ENCODE measurements at places on chromosomes 12 and 14. TPM values are rescaled to one million over a fixed set of nuclear protein-coding genes. Genes with fewer than 3 reads are reported as not detected.
A peak's percentile ranks its signal among the peaks of the same experiment; 100 is the strongest.

MCRS1 gene
- 92.5 TPM for total RNA-seq

NANOG gene
- 229 TPM for total RNA-seq

GRCh38 chr12:54216797-54217661 is 28.2 kb upstream of the SMUG1 start:
- peaks cover 33% of the 10 kb centered on the region for H3K27me3 ChIP-seq
- H3K4me1 ChIP-seq: peaks cover 14% of the 10 kb centered on the region
- no peaks in the 10 kb centered on the region for H3K36me3 ChIP-seq
- no peak overlapping the region for H3K27ac ChIP-seq
- H3K4me3 ChIP-seq: peak overlapping the region; percentile 16

GRCh38 chr14:37254411-37254947 is 56.7 kb downstream of the MIPOL1 start:
- H3K36me3 ChIP-seq: no peaks in the 10 kb centered on the region
- no peak overlapping the region for H3K27ac ChIP-seq
- H3K4me1 ChIP-seq: no peaks in the 10 kb centered on the region
- H3K4me3 ChIP-seq: no peak overlapping the region
- DNase-seq: no peak
- no peaks in the 10 kb centered on the region for H3K27me3 ChIP-seq

DNA sequence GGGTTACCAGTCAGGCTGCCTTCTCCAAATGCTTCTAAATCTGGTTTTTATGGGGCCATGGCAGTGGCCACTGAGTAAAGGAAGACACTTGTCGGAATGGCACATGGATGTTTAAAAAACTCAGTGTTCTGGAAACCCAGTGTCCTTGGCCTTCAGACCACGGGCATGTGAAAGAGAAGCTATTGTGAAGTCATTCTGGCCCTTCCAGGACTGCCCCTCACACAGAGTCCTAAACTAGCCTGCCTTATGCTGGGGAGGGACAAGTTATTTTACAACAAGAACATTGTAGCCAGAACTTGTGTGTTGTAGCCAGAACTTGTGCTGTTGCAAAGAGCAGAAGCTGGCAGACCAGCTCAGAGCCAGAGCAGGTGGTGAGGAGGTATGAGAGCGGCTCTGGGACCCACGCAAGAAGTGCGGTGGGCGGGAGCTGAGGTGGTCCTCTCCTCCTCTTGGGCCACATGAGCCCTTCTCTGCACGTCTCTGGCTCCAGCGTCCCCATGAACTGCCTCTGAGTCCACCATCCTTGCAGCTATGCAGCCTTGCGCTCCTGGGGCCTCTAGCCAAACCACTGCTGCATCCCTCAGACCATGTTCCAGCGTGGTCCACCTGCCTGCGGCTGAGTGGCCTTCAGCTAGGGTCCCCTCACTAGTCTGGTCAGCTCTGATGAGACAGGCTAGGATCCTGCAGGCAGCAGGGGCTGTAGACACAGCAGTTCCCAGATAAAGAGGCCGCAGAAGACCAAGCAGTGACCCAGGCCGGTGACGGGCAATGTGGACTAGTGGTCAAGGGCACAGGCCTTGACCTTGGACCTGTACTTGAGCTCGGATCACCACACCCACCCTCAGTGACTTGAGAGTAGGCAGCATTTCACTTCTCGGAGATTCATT is 32.5 kb downstream of the MMAB start:
- H3K36me3 ChIP-seq: no peaks in the 10 kb centered on the region
- H3K4me3 ChIP-seq: no peak overlapping the region
- DNase-seq: no peak
- no peaks in the 10 kb centered on the region for H3K27me3 ChIP-seq
- no peaks in the 10 kb centered on the region for H3K4me1 ChIP-seq

RNFT2 gene
- total RNA-seq: 33.1 TPM

GRCh38 chr12:6461401-6462233 is 8.9 kb downstream of the VAMP1 start:
- no peaks in the 10 kb centered on the region for H3K4me1 ChIP-seq
- peaks cover 5% of the 10 kb centered on the region for H3K36me3 ChIP-seq
- no peak overlapping the region for H3K4me3 ChIP-seq
- H3K27ac ChIP-seq: no peak overlapping the region
- no peaks in the 10 kb centered on the region for H3K27me3 ChIP-seq

- no peaks in the 10 kb centered on the region for H3K27me3 ChIP-seq
- H3K36me3 ChIP-seq: no peaks in the 10 kb centered on the region
- no peaks in the 10 kb centered on the region for H3K4me1 ChIP-seq
- H3K4me3 ChIP-seq: no peak overlapping the region
- H3K27ac ChIP-seq: no peak overlapping the region
Measured at GRCh38 chr12:54948171-54948570, 36.4 kb downstream of the TESPA1 start.

LHX5 gene
- total RNA-seq: 0.47 TPM

ACADS gene
- 4.9 TPM for total RNA-seq

- H3K4me1 ChIP-seq: no peaks in the 10 kb centered on the region
- H3K27ac ChIP-seq: no peak overlapping the region
- H3K27me3 ChIP-seq: no peaks in the 10 kb centered on the region
- DNase-seq: no peak
- H3K4me3 ChIP-seq: no peak overlapping the region
- H3K36me3 ChIP-seq: no peaks in the 10 kb centered on the region
Measured at GRCh38 chr14:60861545-60862140, 119.2 kb downstream of the TRMT5 start.

DNA sequence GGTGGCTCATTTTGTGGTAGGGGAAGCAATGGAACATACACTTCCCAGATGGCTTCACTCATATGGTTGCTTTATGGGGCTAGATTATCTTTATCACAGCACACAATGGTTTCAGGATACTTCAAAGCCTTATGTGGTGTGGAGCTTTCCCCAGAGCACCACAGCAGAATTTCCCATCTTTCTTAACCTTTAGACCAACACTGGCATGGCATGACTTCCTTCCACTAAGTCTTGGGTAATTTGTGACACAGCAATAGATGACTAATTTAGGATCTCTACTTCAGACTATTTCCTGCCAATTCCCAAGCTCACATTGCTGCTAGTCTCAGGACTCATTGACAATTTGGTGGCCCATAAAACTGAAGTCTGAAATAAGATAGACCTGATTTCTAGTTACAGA is 36.9 kb upstream of the DCN start:
- H3K27ac ChIP-seq: no peak overlapping the region
- H3K4me3 ChIP-seq: no peak overlapping the region
- H3K4me1 ChIP-seq: no peaks in the 10 kb centered on the region
- no peak for DNase-seq
- peaks cover 1% of the 10 kb centered on the region for H3K27me3 ChIP-seq

FGD4 gene
- 48.2 TPM for total RNA-seq

DNA sequence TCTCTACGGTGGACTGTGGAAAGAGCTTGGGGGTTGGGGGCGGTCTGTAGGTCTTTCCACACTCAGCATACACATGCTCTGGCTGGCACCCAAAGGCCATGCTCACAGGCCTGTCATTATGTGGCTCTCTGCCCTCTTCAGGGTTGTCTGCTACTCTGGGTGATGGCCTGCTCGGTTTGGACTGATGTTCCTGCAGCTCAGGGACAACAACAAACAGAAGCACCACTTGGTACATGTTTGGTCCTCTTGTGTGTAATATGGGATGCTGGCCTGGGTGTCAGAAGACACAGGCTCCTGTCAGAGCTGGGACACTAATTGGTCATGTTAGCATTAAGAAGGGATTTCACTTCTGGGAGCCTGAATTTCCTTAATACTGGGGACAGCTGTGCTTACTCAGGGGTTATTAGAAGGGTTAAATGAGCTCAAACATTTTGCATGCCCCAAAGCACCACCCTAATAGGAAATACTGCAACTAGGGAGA is 32.7 kb upstream of the SELPLG start:
- no peaks in the 10 kb centered on the region for H3K27me3 ChIP-seq
- no peaks in the 10 kb centered on the region for H3K4me1 ChIP-seq
- no peaks in the 10 kb centered on the region for H3K36me3 ChIP-seq
- H3K4me3 ChIP-seq: no peak overlapping the region
- H3K27ac ChIP-seq: no peak overlapping the region

RAB5B gene
- total RNA-seq: 56.7 TPM

- H3K27ac ChIP-seq: no peak overlapping the region
- H3K36me3 ChIP-seq: no peaks in the 10 kb centered on the region
- DNase-seq: no peak
- no peaks in the 10 kb centered on the region for H3K4me1 ChIP-seq
- no peaks in the 10 kb centered on the region for H3K27me3 ChIP-seq
Measured at GRCh38 chr12:119258556-119258955, 76.0 kb upstream of the CCDC60 start.

SDR9C7 gene
- not detected for total RNA-seq

LBHD2 gene
- total RNA-seq: not detected

- no peak overlapping the region for H3K4me3 ChIP-seq
- H3K27me3 ChIP-seq: no peaks in the 10 kb centered on the region
- DNase-seq: no peak
- H3K36me3 ChIP-seq: no peaks in the 10 kb centered on the region
- no peak overlapping the region for H3K27ac ChIP-seq
Measured at GRCh38 chr14:55505846-55506245, 65.4 kb upstream of the TBPL2 start.

DNA sequence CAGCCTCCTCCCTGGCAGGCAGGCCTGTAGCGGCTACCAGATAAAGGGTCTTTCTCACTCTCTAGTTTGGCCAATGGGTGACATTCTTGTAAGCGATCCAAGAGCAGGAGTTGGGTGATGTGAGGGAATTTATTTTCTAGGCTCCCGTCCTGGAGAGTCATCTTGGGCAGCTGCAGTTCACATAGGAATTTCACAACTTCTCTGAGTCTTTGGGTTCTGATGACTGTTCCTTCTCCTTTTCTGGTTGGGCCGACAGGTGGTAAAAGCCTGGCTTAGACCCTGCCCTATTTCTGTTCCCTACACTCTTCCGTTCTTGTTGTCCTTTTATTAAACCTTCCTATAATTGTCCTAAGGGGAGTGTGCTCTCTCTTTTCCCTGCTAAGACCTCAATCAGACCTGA is 42.6 kb upstream of the POC1B start:
- no peak for DNase-seq
- no peak overlapping the region for H3K4me3 ChIP-seq
- H3K27ac ChIP-seq: no peak overlapping the region
- H3K27me3 ChIP-seq: no peaks in the 10 kb centered on the region
- no peaks in the 10 kb centered on the region for H3K36me3 ChIP-seq

- no peak overlapping the region for H3K4me3 ChIP-seq
- H3K4me1 ChIP-seq: peaks cover 3% of the 10 kb centered on the region
- no peaks in the 10 kb centered on the region for H3K36me3 ChIP-seq
- no peak overlapping the region for H3K27ac ChIP-seq
Measured at GRCh38 chr12:74489543-74489942, 48.1 kb upstream of the ATXN7L3B start.

- DNase-seq: no peak
- no peaks in the 10 kb centered on the region for H3K4me1 ChIP-seq
- H3K27me3 ChIP-seq: no peaks in the 10 kb centered on the region
Measured at GRCh38 chr14:36176524-36176923, at the start of gene PTCSC3. TSS of gene PTCSC3 (minus strand) at chr14:36176722.

DNA sequence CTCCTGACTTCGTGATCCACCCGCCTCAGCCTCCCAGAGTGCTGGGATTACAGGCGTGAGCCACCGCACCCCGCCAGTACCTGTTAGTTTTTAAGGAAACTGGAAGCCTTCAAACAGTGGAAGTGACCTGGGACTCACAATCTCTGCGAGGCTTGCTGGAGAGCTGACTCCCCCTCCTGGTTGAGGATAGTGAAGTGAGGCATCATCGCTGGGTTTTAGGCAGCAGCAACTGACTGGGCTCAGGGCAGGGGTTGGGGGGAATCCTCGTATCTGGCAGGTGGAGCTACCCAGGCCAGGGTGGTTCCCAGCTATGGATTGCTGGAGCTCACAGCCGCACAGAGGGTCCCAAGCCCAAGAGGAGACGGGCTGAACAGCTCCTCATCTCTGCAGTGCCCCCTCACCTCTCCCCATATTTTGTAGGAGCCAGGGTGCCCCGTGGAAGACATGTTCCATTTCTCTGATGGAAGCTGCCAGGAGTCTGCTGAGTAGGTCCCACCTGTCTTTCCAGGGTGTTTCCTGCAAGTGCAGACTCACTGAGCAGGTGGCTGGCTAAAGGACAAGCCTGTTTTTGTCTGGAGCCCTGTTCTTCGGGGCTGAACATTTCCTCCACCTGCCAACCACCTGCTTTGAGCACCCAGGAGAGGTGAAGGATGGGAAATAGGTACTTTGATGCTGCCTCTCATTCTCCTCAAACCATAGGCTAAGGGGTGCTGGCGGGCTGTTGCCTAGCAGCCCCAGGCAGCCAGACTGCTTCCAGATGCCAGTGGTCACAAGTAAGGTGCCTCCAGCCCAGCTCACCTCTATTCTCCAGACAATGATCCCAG is 3.1 kb downstream of the AVIL start:
- H3K27ac ChIP-seq: no peak overlapping the region
- H3K27me3 ChIP-seq: no peaks in the 10 kb centered on the region
- H3K4me1 ChIP-seq: no peaks in the 10 kb centered on the region
- no peaks in the 10 kb centered on the region for H3K36me3 ChIP-seq
- peak; percentile 50 for DNase-seq

- no peak overlapping the region for H3K4me3 ChIP-seq
- no peaks in the 10 kb centered on the region for H3K36me3 ChIP-seq
- no peak for DNase-seq
- no peaks in the 10 kb centered on the region for H3K27me3 ChIP-seq
- peaks cover 5% of the 10 kb centered on the region for H3K4me1 ChIP-seq
- H3K27ac ChIP-seq: no peak overlapping the region
Measured at GRCh38 chr12:122964439-122965257, 1.6 kb downstream of the ABCB9 start.

SERPINA5 gene
- total RNA-seq: 1.9 TPM

DNA sequence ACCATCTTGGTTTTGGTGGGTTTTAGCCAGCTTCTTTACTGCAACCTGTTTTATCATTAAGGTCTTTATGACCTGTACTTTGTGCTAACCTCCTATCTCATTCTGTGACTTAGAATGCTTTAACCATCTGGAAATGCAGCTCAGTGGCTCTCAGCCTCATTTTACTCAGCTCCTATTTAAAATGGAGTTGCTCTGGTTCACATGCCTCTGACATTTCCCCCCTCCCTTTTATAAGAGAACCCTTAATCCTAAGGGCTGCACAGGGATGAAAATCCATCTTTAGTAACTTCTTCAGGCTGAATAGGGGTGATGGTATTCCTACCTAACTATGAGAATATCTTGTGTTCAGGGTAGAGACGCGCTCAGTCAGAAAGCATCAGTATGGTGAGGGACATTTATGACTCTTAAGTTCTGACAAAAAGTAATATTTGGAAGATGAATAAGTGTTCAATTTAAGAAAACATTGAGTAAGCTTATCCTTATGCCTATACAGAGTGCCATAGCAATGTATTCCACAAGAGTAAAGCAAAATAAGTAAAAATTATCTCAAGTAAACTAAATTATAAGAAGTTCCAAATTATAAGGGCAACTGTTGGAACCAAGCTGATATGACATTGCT is 15.2 kb downstream of the SLC38A1 start:
- H3K27me3 ChIP-seq: no peaks in the 10 kb centered on the region
- peaks cover 11% of the 10 kb centered on the region for H3K4me1 ChIP-seq
- H3K4me3 ChIP-seq: no peak overlapping the region
- no peak overlapping the region for H3K27ac ChIP-seq
- no peak for DNase-seq

SLC17A8 gene
- total RNA-seq: 0.11 TPM

GRCh38 chr12:5739917-5740316 is 205.1 kb downstream of the ANO2 start:
- H3K36me3 ChIP-seq: no peaks in the 10 kb centered on the region
- H3K4me3 ChIP-seq: no peak overlapping the region
- no peak for DNase-seq
- no peaks in the 10 kb centered on the region for H3K4me1 ChIP-seq
- no peaks in the 10 kb centered on the region for H3K27me3 ChIP-seq

KIF5A gene
- 22.8 TPM for total RNA-seq

GRCh38 chr12:18595412-18595811 is 142.4 kb downstream of the PLCZ1 start:
- DNase-seq: peak; percentile 5
- H3K36me3 ChIP-seq: no peaks in the 10 kb centered on the region
- H3K27me3 ChIP-seq: no peaks in the 10 kb centered on the region
- no peaks in the 10 kb centered on the region for H3K4me1 ChIP-seq
- H3K4me3 ChIP-seq: no peak overlapping the region

BCL2L14 gene
- 2.4 TPM for total RNA-seq

All from H1 (cell line).